ENCODE measurements at places on chromosomes 3 and 15.

GRCh38 chr3:73007992-73008712 lies 11.5 kb downstream of the PPP4R2 start:
- no peak for DNase-seq

DNA sequence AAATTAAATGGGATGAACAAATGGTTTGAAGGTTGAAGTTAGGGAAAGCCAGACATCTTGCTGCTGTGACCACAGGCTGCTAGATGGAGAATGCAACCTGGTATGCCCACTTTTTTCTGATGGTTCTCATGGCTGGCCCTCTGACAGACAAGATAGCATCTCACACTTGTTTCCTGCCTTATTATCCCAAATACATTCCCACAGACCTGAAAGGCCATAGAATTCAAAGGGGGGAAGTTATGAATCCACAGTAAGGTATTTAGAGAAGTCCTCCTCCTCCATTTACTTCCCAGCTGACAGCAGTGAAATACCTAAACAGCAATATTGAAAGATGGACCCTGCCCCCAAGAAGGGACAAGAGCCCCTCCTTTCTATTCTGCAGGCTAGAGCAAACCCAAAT lies 32.4 kb downstream of the LEO1 start:
- no peak for DNase-seq

DNA sequence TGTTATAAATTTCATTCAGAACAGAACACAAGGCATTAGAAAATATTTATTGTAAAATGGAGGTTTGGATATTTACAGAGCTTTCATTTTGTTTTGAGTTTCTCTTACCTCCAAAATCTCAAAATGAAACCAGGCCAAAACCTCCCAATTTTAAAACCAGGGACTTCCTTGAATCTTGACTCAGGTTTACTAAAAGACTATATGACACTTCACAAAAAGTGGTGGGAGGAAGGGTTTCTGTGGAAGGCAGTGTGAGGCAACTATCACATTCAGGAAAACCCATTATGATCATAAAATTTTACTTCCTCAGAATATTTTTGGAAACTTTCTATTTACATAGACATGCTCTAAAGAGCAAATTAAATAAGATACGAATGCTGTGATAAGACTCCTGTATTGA lies 205.8 kb upstream of the EOMES start:
- DNase-seq: no peak

GRCh38 chr3:47892286-47893040 lies 89.5 kb downstream of the DHX30 start:
- DNase-seq: no peak

GRCh38 chr3:160003520-160004128 lies 15.0 kb downstream of the IL12A start:
- no peak for DNase-seq

DNA sequence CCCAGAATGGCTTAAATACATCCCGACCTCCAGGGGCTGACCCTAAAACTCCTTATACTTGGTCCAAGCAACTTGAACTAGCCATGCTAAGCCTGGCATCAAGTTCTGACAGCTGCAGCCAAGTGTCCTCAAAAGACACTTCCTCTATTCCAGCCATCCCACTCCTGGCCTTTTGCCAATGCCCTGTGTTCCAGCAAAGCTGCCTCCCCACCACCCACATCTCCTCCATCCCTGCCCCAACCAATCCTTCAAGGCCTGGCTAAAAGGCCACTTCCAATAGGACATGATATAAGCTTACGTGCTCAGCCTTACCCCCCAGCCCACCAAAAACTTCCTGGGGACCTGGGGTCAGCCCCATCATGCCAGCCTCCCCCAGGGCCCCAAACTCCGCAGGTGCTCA lies 40.9 kb downstream of the SEMA3G start:
- no peak for DNase-seq

GRCh38 chr15:72540606-72541237 lies 66.6 kb downstream of the ARIH1 start:
- DNase-seq: no peak

- no peak for DNase-seq
Measured at GRCh38 chr3:2802429-2802828, 307.7 kb downstream of the IL5RA start.

GRCh38 chr3:112464264-112464663 lies 35.0 kb downstream of the BTLA start:
- DNase-seq: no peak

DNA sequence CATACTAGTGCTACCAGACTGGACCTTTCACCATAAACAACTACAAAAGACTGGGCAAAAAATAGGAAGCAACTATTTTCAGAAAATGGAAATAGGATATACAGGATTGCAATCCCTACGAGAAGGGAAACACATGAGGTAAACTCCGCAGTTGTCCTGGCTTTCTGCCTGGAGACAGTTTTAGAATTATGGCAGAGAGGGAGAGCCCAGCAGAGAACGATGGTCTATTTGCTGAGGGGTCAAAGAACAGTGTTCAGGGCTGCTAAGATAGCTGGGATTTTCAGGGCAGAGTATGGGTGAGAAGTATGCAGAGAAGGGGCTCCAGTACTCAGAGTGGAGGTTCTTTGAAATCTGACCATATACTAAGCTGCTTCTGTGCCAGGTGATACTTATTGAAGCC lies 163.4 kb downstream of the CHDH start:
- DNase-seq: no peak

- DNase-seq: no peak
Measured at GRCh38 chr3:62039586-62039985, 333.8 kb downstream of the FEZF2 start.

GRCh38 chr3:137163241-137163871 lies 205.6 kb downstream of the IL20RB start:
- no peak for DNase-seq

DNA sequence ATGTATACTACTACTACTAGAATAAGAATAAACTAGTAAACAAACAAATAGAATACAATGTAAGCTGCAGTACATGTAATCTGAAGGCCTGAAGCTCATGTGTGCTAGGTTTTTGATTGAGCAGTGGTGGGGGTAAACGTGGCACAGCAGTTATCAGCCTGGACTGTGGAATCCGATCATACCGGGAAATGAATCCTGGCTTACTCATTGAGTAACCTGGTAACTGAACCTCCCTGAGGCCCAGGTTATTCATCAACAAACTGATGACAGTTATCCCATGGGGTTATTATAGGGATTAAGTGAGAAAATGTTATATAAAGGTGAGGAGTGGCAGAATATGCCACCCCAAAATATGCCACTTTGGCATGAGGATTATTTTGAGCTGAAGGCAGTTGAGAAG lies 339.1 kb downstream of the FHIT start:
- no peak for DNase-seq

- DNase-seq: no peak
Measured at GRCh38 chr3:59803268-59803667, 753.4 kb upstream of the CFAP20DC start.

GRCh38 chr15:51621936-51622603 lies 501 bp downstream of the DMXL2 start:
- peak; percentile 20 for DNase-seq

- no peak for DNase-seq
Measured at GRCh38 chr3:182668541-182668940, 124.8 kb upstream of the ATP11B start.

DNA sequence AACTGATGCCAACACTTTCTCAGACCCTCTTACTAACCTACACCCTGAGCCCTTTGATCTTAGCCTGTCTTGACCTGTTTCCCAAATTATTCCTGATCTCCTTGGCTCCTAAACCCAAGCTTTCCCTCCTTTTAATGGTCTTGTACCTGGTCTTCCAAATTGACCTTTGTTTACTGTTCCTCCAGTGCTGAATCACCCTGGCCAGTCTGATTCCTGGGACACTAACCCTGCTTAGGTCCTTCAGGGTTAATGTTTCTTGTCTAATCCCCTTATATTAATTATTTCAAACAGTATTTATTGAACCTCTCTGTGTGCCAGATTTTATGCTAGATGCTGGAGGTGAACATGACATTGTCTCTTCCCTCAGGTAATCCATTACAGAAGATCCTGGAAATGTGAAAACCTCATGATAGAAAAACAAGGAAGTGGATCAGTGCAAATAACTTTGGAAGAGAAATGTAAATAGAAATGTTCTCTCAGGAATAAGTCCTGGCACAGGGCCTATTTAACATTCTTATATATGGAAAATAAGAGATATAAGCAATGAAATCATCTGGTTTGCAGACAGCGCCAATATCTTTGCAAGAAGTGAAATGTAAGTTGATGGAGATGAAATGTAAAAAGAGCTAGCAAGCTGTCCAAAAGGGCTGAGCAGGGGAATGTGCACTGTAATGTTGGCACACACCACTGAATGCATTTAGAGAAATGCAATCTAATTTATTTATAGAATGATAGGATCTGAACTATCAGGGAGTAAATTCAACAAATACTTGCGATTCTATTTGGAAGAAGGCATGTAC lies 20.7 kb downstream of the HGD start:
- DNase-seq: no peak

DNA sequence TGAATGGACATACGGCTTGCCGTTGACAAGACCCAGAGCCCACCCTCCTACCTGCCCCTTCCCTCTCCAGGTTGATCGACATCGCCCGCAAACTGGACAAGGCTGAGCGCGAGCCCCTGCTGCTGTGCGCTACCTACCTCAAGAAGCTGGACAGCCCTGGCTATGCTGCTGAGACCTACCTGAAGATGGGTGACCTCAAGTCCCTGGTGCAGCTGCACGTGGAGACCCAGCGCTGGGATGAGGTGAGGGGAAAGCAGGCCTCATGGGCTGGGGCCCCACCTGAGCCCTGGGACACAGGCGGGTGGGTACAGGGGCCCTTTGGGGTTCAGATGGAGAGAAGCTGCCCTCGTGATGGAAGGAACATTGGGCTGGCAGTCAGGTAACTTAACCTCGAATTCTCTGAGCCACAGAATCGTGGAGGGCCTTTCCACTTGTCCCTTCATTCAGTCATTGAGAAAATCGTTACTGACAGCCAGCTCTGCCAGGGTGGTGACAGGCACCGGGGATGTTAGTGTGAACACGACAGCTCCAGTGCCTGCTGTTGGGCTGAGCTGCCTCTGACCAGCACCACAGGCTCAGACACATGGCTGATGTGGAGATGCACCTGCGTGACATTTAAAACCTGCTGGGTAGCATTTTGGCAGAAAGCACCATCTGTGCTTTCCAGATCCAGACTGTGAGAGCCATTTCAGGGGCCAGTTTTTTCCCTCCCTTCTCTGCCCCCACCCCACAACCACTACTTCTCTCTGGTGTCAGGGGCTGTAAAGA lies 25.6 kb upstream of the RHO start:
- no peak for DNase-seq

Data from activated CD8-positive, alpha-beta memory T cell treated with anti-CD3 and anti-CD28 coated beads for 48 hours (primary cell).